ENCODE measurements at places on chromosomes 11 and 22. TPM values are rescaled to one million over a fixed set of nuclear protein-coding genes. Genes with fewer than 3 reads are reported as not detected.

The HBG1 gene
- not detected for total RNA-seq

The MS4A15 gene
- not detected for total RNA-seq

The API5 gene
- total RNA-seq = 56.6 TPM

The IFTAP gene
- 46.8 TPM for total RNA-seq

The NXPE4 gene
- total RNA-seq = not detected

The PTPN5 gene
- not detected for total RNA-seq

The GVQW3 gene
- 1.0 TPM for total RNA-seq

The MS4A6E gene
- not detected for total RNA-seq
